AG09309 (cell line): ENCODE measurements at places on chromosomes 3 and 15.

DNA sequence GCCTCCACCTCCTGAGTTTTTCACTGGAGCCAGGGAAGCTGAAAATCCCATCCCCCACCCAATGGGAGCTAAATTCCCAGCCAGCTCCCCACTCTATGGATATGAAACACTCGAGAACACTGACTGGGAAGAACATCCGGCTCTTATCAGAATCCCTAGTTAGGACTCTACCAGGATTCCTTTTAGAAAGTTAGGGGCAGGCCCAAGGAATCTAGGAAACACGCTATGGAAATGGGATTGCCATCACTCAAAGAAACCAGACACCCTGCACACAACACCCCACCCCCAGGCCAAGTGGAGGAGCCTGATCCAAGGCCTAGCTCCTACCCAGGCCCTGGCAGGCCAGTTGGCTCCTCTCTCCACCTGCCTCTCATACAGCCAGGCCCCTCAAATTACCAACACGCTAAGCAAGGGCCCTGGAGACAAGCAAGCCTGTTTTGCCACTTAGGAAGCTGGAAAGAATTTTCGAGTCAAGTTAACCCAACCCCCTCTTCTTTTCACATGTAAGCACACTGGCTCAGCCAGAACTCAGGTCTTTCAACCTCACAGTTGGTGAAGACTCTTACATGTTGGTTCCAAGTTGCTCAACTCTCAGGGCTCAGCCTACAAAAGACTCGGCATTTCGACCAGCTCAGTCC is 75.5 kb downstream of the RBPMS2 start:
- no peak for DNase-seq

DNA sequence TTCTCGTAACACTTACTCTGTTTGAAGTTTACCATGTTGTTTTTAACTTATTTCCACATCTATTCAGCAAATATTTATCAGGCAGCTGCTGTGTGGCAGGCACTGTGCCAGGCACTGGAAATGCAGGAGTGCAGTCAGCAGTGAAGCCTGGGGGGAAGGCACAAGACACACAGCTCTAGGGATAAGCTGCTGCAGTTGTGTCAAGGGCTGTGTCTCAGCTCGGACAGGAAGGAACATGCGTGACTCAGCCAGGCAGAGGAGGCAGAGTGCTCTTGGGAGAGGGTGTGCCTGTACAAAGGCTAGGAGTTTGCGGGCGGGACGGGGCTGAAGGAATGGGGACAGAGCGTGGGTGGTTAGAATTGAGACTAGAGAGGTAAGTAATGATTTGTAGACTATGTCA is 24.7 kb downstream of the LYSMD4 start:
- peak; percentile 57 for DNase-seq

- no peak for DNase-seq
Observed at GRCh38 chr3:100756441-100756840, 47.1 kb downstream of the TFG start.

DNA sequence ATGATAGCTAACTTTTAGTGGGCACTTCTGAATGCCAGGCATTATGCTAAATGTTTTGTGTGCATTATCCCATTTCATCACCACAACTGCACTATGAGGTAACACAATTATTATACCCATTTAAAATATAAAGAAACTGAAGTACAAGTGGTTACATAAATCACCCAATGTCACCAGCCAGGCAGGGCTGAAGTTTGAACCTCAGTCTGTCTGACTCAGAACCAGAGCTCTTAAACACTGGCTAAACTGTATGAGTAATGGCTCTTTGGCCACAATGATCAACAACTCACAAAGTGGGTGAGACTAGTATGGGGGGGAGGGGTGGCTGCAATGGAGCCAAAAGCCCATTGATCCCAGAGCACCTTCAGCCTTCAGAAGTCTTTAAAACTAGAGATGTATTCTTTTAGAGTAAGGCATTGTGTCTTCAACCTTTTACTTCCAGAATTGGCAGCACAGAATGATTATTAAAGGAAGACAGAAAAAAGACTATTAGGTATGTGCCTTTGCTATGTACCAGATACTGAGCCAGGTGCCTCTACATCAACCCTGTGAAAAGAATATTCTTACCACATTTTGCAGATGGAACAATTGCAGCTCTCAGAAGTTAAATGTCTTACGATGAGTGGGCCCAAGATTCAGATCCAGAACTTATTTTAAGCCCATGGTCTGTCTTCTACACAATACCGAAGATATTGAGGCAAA is 166.9 kb downstream of the UACA start:
- DNase-seq: peak; percentile 76

DNA sequence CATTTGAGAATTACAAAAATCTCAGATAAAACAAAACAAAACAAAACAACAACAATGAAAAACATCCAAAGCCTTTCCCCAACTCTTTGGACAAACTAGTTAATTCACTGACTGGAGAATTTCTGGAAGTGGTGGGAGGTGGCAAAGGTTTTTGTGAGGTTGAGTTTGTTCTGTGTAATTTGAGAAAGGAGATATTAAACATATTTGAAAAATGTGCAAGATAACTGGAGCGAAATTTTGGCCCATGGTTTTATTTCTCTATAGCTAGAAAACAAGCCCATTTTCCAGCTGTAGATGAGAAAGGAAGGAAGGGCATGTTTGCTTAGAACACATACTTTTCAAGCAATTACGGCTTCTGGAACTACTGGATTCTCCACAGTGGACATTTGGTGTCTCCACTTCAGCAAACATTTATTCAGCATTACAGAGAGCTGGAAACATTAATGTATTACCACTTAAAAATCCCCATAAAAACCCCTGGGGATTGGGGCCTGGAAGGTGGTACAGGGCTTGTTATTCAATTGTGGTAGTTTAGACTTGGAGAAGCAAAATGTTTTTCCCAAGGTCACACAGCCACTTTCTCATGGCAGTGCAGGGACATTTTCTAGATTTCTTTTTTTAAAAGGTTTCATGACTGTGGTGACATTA is 135.8 kb downstream of the THSD4 start:
- no peak for DNase-seq

GRCh38 chr15:38877471-38877870 is 312.9 kb upstream of the RASGRP1 start:
- DNase-seq: no peak

- no peak for DNase-seq
Observed at GRCh38 chr3:103337179-103337845, 902.5 kb downstream of the ZPLD1 start.

GRCh38 chr3:160001850-160002623 is 13.4 kb downstream of the IL12A start:
- DNase-seq: no peak

DNA sequence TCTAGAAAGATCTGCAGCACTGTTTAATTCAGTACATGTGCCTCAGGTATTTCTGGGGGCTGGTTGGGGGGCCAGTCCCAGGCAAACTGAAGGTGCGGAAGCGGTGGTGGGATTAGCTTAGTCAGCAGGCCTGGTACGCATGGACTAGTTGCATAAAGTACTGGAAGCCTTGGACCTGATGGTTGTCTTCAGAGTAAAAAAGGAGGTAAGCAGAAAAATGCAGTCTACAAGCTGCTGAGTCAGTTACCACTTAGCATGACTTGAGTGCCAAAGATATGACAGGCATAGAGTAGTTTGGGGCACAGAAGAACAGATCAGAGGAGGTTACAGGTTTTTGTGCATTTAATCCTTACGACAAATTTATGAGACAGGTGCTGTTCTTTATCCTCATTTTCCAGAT is 19.9 kb upstream of the GOLGA8J start:
- no peak for DNase-seq

GRCh38 chr15:94231723-94232468 is 535 bp downstream of the MCTP2 start:
- DNase-seq: no peak

GRCh38 chr15:86337071-86337470 is 257.4 kb downstream of the AGBL1 start:
- DNase-seq: no peak

GRCh38 chr3:112734736-112735350 is 93.9 kb upstream of the CCDC80 start:
- no peak for DNase-seq

GRCh38 chr15:64501396-64501715 is 41.0 kb downstream of the ZNF609 start:
- DNase-seq: no peak

- no peak for DNase-seq
Observed at GRCh38 chr15:49982584-49982983, 136.4 kb downstream of the ATP8B4 start.

GRCh38 chr3:50587806-50588758 is 18.8 kb downstream of the HEMK1 start:
- no peak for DNase-seq

DNA sequence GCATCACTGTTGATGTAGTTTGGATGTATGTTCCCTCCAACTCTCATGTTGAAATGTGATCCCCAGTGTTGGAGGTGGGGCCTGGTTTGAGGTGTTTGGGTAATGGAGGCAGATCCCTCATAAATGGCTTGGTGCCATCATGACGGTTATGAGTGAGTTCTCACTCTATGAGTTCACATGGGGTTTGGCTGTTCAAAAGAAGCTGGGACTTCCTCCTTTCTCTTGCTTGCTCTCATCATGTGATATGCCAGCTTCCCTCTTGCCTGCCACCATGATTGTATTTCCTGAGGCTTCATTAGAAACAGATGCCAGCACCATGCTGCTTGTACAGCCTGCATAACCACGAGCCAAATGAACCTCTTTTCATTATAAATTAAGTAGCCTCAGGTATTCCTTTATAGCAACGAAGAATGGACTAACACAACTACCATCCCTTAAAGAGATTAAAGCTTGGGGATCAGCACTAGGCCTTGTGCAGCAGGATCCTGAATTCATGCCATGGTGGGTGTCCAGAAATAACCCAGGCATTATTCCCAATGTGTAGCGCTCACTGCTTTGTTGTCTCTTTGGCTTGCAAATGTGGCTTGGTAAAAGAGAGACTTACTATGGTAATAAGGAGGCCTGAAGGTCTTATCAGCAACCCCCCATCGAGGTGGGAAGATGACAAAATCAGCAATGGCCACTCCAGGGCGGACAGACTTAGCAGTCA is 41.9 kb downstream of the NDUFB4 start:
- DNase-seq: no peak

- no peak for DNase-seq
Observed at GRCh38 chr3:32685543-32686185, 676 bp downstream of the CNOT10 start.

- no peak for DNase-seq
Observed at GRCh38 chr3:128875556-128876120, 3.8 kb upstream of the ACAD9 start.

DNA sequence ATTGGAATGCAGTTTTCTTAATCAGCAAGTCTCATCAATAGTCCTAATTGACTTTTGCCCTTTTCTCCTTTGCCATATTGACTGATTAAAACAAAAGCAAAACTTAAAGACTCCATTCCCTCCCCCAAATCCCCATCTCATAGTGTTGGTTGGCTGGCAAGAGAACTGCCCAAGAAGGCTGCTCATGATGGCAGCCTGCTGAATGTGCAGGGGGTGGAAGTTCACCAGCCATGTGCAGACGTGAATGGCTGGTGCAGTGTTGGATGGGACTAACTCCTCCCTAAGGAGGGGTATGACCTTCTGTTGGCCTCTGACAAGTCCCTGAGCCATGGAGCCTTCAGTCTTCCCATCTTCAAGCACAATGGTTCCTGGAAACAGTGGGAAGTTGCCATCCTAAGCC is 7.0 kb downstream of the SMAD3 start:
- no peak for DNase-seq
